ENCODE measurements at places on chromosomes 12 and 14.

GRCh38 chr14:65169351-65169750, 67.0 kb upstream of the MAX start:
- no peaks in the 10 kb centered on the region for H3K36me3 ChIP-seq
- H3K27me3 ChIP-seq, result peaks cover 14% of the 10 kb centered on the region
- peaks cover 19% of the 10 kb centered on the region for H3K4me1 ChIP-seq

DNA sequence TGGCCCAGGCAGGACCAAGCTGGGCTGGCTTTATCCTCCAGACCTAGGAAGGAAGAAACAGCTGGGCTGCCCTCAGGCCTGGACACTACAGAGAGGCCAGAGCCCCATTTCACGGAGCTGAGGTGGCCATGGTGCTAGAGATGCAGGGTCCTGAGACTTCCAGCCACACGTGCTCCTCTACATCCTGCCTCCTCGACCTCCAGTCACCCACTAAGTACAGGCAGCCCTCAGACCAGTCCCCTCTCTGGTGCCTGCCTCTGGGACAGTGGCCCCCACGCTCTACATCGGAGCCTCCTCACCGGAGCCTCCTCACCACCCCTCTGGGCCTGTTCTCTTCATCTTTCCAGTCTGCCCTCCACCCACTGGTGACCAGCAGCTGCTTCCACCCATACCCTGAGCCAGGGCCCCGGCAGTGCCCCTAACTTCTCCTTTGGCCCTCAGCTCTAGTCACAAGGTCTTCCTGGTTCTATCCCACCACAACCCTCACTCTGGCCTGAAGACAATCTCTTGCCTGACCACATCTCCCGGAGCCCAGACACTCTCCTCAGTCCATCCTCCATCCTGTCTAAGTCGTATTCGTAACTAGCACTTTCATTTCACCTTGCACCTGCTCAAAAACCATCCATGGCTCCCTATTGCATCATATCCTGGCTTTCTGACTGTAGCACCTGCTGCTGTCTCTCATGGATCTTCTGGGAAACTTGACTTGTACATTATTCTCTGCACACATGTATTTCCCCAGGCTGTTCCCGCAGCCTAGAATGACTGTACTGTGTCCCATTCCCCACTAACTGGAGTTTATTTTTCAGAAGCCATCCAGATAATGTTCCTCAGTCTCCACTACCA, 43.9 kb downstream of the DIO3 start:
- no peaks in the 10 kb centered on the region for H3K36me3 ChIP-seq
- H3K27ac ChIP-seq, result no peak overlapping the region
- H3K27me3 ChIP-seq, result peaks cover 18% of the 10 kb centered on the region
- H3K4me1 ChIP-seq, result no peaks in the 10 kb centered on the region
- DNase-seq, result no peak

DNA sequence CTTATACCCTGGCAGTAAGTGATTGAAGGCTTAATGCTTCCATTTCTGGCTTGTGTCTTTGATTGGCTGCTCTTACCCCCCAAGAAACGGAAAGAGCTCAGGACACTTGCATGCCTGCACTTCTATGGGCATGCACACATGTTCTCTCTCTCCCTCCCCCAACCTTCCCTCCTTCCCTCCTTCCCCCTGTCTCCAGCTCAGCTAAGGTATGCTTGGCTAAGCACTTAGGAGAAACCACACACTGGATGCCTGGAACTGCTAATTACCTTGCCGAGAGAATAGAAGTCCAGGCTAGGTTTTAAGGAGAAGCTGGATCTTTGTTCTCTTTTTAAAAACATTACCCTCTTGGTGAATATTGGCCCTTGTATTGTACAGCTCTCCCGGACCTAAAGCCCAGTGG, 1072.8 kb upstream of the TMEM132C start:
- H3K27ac ChIP-seq, result no peak overlapping the region
- no peak for DNase-seq
- no peaks in the 10 kb centered on the region for H3K4me1 ChIP-seq
- no peaks in the 10 kb centered on the region for H3K27me3 ChIP-seq

DNA sequence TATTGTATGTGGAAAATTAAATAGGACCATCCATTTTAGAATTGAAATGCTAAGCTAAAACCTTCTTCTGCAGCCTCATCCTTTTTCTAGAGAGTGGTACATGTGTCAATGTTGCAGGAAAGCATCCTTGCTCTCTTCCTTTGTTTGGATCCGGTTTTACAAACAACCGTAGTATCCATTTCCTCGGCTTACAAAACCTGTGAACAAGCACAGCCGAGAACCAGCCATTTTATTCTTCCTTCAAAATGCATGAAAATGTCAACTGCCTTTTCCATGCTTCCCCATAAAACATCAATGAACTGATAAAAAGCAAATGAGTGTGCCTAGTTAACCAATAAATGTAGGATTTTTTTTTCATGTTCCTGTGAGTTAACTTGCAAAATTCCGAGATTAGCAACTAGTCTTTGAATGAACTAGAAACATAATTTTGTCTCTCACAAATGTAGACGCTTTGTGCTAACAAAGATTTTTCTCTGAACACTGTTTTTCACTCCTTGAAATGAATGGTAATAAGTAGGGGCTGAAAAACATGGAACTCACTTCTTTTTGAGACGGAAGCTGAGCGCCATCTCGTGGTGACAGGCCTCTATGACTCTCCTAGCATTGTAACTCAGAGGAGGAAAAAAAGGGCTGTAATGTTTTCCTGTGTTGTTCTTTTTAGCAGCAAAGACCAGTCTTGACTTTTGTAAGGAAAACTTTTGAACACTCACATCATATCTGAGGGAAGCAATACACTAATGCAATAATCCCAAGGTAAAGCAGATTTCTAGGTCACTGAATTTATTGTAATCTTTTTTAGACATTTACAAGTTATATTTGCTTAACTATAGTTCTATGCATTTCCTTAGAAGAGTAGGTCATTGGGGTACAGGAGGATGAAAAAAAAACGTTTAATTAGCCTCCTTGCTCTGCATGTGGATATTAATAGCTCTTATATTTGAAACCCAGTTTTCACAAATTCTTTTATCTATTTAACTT, 157.4 kb upstream of the FOXG1 start:
- peak; percentile 51 for DNase-seq
- no peak overlapping the region for H3K4me3 ChIP-seq
- no peaks in the 10 kb centered on the region for H3K4me1 ChIP-seq
- no peak overlapping the region for H3K27ac ChIP-seq

DNA sequence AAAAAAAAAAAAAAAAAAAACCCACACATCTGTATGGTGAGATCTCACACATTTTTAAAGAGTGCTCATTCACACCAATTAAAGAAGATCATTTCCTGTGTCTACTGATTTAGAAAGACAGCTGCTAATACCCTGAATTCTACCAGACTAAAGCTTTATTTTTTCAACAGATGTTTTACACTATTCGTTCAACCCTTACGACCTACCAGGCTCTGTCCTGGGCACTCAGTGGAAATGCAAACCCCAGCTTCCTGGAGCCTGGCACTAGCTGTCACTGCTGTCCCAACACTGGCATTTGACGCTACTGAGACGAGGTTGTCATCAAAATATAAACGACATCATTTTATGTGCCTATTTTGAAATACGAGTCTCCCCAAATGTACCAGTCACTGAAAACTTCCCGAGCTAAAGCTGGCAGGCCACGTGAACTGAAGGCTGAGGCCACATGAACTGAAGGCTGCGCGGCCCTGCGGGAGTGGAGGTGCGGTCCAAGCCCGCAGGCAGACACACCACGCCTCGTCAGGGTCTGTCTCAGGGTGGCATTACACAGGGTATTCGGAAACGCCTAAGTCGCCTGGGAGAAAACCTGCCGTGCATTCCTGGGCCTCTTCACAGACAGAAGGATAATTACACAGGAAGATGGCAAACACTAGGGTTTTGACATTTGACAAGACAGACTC, 27.2 kb downstream of the SLC15A4 start:
- peaks cover 73% of the 10 kb centered on the region for H3K36me3 ChIP-seq
- peak overlapping the region; percentile 62 for H3K27ac ChIP-seq
- H3K27me3 ChIP-seq, result no peaks in the 10 kb centered on the region
- no peak overlapping the region for H3K4me3 ChIP-seq
- peaks cover 45% of the 10 kb centered on the region for H3K4me1 ChIP-seq
- no peak for DNase-seq

DNA sequence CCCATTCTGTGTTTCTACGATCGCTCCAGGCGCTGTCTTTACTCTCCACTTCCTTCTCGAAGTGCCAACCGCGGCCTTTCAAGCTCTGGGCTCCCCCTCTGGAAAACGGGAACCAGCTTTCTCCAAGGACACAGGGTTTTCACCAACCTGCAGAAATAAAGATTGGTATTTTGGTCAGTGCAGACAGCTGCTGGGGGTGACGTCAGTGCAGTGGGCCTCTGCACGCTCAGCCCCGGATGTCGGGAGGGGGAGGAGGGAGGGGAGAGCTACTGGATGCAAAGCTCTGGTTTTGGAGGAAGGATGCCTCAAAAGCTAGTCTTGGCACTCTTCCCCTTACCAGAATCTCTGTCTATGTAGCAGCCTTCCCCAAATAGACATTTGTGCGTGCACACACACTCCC, 19.9 kb downstream of the HRK start:
- no peaks in the 10 kb centered on the region for H3K36me3 ChIP-seq
- H3K27me3 ChIP-seq, result peaks cover 21% of the 10 kb centered on the region
- H3K27ac ChIP-seq, result no peak overlapping the region
- H3K4me1 ChIP-seq, result peaks cover 7% of the 10 kb centered on the region
- no peak overlapping the region for H3K4me3 ChIP-seq

DNA sequence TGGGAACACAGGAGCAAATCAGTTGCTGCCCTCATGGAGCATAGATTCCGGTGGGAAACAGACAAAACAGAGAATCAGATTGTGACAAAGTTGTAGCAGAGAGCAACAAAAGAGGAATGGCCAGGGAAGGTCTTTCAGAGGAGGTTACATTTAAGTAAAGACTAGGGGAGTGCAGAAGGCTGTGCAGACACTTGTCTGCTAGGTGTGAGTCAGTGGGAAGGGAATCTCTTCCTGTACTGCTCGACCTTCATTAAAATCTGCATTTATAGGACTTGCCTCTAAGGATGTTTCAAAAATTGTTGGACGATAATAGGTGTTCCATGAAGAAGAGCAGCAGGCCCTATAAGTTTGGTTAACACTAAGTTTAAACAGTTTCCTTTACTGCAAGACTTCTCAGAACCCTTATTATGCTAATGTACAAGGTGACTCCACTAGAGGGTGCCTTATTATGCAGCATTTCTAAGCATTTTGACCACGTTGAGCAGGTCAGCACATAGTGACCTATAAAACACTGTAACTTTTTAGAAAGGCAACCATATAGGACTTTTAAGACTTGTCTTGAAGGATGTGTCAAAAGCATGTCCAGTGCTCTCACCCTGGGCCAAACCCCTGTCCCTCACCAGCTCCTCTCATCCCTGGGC, 91.8 kb upstream of the RIC8B start:
- no peaks in the 10 kb centered on the region for H3K27me3 ChIP-seq
- DNase-seq, result no peak
- no peaks in the 10 kb centered on the region for H3K4me1 ChIP-seq
- no peak overlapping the region for H3K4me3 ChIP-seq
- no peaks in the 10 kb centered on the region for H3K36me3 ChIP-seq

- no peak overlapping the region for H3K27ac ChIP-seq
- H3K36me3 ChIP-seq, result peaks cover 16% of the 10 kb centered on the region
- H3K27me3 ChIP-seq, result no peaks in the 10 kb centered on the region
- no peak overlapping the region for H3K4me3 ChIP-seq
- no peaks in the 10 kb centered on the region for H3K4me1 ChIP-seq
- no peak for DNase-seq
These were observed 33.9 kb upstream of the ALDH2 start for GRCh38 chr12:111732786-111733185.

DNA sequence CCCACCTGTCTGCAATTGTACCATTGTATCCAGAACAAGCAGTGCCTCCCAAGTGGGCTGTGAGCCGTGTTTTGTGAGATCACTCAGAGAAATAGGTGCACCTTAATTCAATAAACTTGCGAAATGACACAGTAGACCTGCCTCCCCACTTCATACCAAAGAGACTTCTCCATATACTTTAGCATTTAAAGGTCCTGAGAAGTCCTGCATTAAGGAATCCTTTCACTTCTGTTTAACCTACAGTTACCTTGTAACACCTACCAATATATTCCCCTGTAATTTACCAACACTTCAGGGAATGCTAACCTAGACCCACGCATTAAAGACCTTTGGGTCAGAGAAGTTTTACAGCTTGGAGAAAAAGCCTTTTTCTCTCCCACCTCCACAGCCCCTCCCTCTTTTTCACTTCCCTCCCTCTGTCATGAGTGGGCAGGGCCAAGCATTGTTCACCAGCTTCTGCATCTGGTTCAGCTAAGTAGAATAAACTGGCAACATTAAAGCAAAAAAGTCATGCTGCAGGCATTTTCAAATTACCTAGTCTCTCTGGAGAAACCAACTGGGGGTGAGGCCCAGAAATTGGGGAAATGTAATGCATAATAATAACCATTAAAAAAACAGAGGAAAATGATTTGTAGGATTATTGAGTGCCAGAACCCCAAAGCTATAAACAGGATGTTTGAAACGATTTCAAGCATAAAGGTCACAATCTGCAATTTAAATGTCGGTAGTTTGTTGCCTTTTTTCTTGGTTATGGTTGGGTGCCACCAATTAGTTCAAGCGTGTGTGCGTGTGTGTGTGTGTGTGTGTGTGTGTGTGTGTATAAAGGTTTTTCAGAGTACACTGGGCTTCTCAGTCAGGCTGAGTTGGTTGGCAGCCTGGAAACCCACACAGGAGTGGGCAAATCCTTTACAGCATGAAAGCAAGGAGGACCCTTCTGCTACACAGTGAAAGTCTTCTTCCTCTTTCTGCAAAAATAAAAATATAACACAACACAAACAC, 13.7 kb upstream of the WSCD2 start:
- no peak overlapping the region for H3K4me3 ChIP-seq
- no peak overlapping the region for H3K27ac ChIP-seq
- H3K4me1 ChIP-seq, result peaks cover 3% of the 10 kb centered on the region

DNA sequence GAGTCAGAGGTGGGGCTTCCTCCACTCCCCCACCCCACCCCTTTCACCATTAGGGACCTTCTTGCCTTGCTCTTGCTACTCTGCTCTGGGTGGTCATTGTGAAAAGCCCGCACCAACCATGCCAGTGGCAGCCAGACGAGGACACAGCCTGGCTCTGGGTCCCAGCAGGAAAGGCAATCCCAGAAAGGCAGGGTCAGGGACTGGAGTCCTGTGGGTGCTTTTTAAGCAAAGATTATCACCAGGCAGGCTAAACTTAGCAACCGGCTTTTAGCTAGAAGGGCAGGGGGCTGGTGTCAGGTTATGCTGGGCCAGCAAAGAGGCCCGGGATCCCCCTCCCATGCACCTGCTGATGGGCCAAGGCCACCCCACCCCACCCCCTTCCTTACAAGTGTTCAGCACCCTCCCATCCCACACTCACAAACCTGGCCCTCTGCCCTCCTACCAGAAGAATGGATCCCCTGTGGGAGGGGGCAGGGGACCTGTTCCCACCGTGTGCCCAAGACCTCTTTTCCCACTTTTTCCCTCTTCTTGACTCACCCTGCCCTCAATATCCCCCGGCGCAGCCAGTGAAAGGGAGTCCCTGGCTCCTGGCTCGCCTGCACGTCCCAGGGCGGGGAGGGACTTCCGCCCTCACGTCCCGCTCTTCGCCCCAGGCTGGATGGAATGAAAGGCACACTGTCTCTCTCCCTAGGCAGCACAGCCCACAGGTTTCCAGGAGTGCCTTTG, 1.2 kb upstream of the GAPDH start:
- no peaks in the 10 kb centered on the region for H3K27me3 ChIP-seq
- peaks cover 32% of the 10 kb centered on the region for H3K4me1 ChIP-seq
- peak; percentile 59 for DNase-seq
- H3K4me3 ChIP-seq, result peak overlapping the region; percentile 93
- peaks cover 88% of the 10 kb centered on the region for H3K36me3 ChIP-seq

Measured in activated CD8-positive, alpha-beta T cell treated with anti-CD3 and anti-CD28 coated beads for 36 hours (primary cell).